Daoy (cell line): ENCODE measurements at places on chromosomes 16 and 17.

- no peak for DNase-seq
Observed at GRCh38 chr16:87525352-87525751, 32.5 kb upstream of the ZCCHC14 start.

GRCh38 chr16:50400312-50400966, 31.7 kb upstream of the BRD7 start:
- no peak for DNase-seq

- no peak for DNase-seq
Observed at GRCh38 chr16:4984174-4984990, 26.3 kb downstream of the SEC14L5 start.

DNA sequence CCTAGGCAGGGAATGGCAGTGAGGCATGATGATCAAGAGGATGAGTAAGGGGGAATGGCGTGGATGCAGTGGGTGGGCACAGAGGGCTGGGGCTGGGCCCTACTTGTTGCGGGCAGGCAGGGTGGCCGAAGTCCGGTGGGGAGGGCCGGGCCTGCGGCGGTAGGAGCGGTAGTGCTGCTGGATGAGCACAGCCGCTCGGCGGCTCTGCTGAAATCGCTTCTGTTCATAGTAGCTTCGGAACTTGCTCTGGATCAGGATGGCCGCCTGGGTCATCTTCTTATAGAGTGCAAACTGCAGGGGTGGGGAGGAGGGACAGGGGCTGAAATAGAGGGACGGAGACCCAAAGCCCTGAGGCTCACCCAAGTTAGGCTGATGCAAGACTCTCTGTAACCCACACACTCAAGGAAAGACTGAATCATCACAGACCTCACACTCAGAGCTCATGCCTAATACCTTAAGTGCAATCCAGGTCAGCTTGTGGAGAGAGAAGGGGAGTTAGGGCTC, 1.5 kb upstream of the SPAG7 start:
- DNase-seq = peak; percentile 91

GRCh38 chr16:27665881-27666280, 115.9 kb downstream of the KATNIP start:
- no peak for DNase-seq

DNA sequence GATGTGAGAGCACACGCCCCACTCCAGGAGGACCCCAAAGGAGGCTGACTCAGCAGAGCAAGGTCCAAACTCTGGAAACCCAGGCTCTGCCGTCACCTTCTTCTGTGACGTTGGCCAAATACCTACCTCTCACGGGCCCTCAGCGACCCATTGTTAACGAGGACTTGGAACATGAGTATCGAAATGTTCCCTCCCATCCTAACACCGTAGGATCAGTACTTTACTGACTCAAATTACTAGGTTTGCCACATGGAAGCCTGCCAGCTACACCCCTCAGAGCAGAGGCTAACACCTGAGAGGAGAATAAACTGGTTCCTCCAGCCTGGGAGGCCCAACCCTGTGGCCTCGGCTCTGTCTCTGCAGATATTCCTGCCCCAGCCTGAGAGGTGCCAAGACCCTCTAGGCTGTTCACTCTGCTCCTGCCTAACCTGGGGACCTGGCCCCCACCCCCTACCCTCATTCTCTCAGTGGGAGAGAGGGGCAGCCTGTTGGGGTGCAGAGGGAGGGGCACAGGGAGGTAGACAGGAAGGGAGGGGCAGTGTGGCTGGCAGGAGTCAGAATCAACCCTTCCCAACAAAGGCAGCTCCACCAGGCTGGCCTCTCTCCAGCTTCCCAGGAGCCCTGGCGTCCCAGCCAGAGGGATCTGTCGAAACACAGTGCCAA, 4.4 kb downstream of the PITPNM3 start:
- no peak for DNase-seq

DNA sequence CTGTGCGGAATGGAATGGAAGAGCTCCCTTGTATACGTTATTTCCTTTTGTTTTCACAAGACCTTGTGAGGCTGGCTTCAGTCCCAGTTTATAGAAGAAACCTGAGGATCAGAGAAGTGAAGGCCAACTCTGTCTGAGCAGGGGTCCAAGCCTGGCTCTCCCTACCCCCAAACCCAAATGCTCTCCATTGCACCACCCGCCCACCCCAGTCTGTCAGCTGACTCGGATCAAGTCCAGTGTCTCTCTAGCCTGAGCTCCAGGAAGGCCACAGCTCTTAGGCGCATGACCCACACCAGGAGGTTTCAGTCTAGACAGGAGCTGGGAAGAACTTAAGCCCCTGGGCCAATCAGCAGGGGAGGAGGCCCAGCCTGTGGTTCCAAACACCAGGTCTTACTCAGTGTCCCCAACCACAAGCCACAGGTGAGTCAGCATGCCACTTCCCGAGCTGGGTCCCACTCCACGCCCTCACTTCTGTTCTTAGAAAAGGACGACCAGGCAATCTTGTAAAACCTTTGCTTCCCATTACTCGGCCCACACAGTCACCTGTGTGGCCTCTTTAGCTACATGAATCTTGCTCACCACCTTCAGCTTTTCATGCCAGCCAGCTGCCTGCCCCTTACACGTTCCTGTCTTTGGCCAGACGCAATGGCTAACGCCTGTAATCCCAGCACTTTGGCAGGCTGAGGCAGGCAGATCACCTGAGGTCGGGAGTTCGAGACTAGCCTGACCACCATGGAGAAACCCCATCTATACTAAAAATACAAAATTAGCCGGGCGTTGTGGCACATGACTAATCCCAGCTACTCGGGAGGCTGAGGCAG, 27.8 kb downstream of the TK2 start:
- DNase-seq = peak; percentile 98

DNA sequence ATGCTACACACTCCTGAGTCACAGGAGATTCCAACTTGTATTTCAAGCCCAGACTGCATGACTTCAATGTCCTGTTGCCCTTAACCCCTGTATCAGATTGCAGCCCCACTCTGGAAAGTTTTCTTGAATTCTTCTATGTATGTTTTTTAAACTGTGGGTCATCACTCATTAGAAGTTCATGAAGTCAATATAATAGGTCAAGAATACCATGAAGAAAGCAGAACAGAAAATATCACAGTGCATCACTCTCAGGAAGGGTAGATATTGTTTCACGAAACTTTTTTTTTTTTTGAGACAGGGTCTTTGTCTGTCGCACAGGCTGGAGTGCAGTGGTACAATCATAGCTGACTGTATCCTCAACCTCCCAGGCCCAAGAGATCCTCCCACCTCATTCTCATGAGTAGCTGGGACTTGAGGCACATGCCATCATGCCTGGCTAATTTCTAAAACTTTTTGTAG, 20.5 kb downstream of the PRKCB start:
- DNase-seq = no peak
